ENCODE measurements at places on chromosomes 5 and 9.

DNA sequence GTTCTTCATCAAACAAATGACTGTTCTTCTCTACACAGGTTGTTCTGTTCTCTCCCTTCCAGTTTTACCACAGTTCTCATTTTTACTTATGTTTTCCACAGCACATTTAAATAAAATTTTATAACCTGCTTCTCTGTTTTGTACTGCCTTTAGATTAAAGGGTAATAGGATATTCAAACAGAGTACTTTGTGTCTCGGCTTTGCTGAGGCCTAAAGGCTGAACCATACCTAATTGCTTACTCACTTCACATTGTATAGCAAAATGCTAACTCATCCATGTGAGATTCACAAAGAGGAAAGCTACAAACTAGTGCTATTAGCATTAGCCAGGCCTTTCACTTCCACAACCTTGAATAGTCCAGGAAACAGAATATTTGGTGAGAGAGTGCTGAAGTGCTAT, 200.3 kb downstream of the TRPM3 start:
- DNase-seq, result no peak

GRCh38 chr9:25964239-25964638, 286.0 kb upstream of the TUSC1 start:
- no peak for DNase-seq

- no peak for DNase-seq
These were observed 6.4 kb upstream of the KIF2A start for GRCh38 chr5:62299600-62299999.

- no peak for DNase-seq
These were observed 104.3 kb downstream of the PDE4D start for GRCh38 chr5:59789197-59789596.

GRCh38 chr5:157608972-157609565, 33.5 kb upstream of the ADAM19 start:
- no peak for DNase-seq

- DNase-seq, result no peak
These were observed 284.2 kb downstream of the NR3C1 start for GRCh38 chr5:143119291-143119769.

GRCh38 chr9:4152876-4153275, 147.0 kb downstream of the GLIS3 start:
- no peak for DNase-seq

- no peak for DNase-seq
These were observed 142.6 kb upstream of the ST8SIA4 start for GRCh38 chr5:101045689-101046088.

DNA sequence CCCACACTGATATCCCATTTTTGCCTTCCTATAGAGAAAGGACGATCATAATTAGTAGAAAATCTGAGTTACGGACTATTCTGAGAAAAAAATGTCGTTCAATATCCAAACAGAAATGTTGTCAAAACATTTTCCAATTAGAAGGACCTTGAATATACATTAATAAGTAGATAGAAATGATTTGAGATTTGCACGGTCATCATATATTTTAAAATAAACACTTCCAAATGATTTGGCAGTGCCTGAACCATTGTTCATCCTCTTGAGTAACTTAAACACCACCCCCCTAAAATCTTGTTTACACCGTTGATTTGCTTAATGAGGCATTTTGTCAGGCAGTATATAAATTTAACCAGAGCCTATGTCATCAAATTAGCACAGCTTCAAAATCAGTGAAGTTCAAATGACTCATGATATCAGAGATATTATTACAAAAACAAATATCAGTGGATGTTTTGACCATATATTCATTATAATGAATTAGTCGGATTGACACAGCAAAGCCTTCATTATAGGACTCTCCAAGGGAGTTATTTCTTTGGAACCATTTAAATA, 105.0 kb downstream of the ACTL7B start:
- DNase-seq, result no peak

- no peak for DNase-seq
These were observed 110.8 kb downstream of the PSAT1 start for GRCh38 chr9:78407636-78408312.

DNA sequence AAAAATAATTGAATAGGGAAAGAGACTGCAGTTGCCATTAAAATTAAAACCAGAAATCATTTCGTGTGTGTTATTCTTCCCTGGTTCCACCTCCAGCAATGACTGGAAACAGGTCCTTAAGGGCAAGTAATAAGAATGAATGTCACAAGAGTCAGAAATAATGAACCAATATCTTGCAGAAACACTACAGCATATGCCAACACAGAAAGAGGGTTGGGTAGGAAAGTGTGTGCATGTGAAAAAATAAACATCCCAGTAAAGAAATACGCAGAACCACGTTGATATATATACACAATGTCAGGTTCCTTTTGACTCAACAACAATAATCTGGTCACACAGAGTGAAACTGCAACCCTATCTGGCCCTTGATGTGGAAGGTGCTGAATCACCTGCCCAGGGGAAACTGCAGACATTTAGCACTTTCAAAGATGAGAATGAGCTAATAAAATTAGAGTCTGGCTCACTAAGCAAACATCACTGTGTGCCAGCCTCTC, 15.0 kb downstream of the HMHB1 start:
- DNase-seq, result no peak

- DNase-seq, result no peak
These were observed 15.4 kb downstream of the SEMA6A start for GRCh38 chr5:116559239-116559638.

DNA sequence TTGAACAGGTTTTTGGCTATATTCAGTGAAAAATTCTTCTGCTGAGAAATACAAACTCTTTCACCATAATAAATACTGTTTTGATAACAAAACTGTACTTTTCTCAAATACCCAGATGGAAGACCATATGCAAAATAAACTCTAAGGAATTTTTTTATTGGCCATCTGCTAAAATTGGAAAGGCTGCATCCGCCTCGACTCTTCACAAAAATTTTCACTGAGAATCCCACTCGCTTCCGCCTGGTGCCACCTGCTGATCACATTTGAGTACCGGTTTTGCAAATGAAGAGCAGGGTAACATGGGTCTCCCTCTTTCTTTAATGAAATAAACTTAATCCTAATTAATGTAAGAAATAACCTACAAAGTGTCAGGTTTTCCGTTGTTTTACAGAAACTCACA, 76.4 kb downstream of the TTLL11 start:
- DNase-seq, result no peak

GRCh38 chr5:37816883-37817282, 23.0 kb downstream of the GDNF start:
- peak; percentile 62 for DNase-seq

GRCh38 chr5:10920400-10920799, 159.4 kb upstream of the DAP start:
- DNase-seq, result no peak

DNA sequence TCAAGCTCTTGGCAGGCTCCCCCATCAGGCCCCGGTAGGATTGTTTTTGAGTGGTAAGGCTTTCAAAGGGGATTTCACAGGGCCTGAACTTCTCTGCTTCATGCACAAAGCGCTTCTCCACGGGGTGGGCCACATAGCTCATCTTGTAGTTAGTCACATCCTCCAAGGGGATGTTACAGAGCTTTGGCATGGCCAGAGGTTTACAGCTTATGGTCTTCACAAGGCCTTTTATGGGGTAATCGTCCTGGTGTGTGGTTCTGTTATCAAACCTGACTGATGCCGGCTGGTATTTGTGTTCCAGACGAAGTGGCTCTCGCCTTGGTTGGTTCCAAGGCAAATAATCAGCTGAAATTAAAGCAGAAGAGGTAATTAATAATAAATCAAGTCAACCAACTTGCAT, 104.3 kb downstream of the SAXO1 start:
- DNase-seq, result no peak

DNA sequence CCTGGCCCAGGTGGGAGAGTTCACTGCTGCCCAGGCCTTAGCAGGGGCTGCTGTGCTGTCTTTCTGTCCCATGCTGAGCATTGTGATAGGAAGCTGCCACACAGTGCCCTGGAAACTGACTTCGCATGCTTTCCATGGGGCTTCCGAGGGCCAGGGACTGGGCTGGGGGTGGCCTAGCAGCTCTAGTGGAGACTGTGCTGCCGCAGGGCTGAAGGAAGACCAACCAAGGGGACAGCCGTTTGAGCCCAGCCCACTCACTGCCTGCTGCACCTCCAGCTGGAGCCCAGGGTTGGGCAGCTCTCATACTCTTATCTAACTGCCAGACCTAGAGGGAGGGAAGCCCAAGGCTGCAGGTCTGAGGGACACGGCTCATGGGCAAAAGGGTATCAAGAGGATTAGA, 79.2 kb downstream of the RGS3 start:
- DNase-seq, result no peak

GRCh38 chr9:68751556-68751955, 46.5 kb downstream of the PIP5K1B start:
- no peak for DNase-seq
